A549 treated with CORT108297 at 1 μM for 4 hours (cell line): ENCODE measurements at places on chromosomes 2 and 18. TPM values are rescaled to one million over a fixed set of nuclear protein-coding genes. Genes with fewer than 3 reads are reported as not detected.

Gene MATN3
- total RNA-seq = 9.1 to 16.9 TPM (median 14.0 TPM) in 5 replicates

Gene AFG3L2
- 36.4 to 45.2 TPM (median 37.0 TPM) in 5 replicates for total RNA-seq

Gene KCNS3
- total RNA-seq = 1.1 to 1.5 TPM (median 1.4 TPM) in 5 replicates

Gene GALNT3
- total RNA-seq = 0.04 to 0.05 TPM in 2 of 5 replicates, not detected in the others

Gene ABCB11
- 0.01 to 0.02 TPM (median 0.02 TPM) in 5 replicates for total RNA-seq
